B cell (primary cell): ENCODE measurements at places on chromosomes 4 and X. TPM values are rescaled to one million over a fixed set of nuclear protein-coding genes. Genes with fewer than 3 reads are reported as not detected.

CT45A5 gene
- not detected in 2 replicates for total RNA-seq

PAGE2 gene
- 1.7 TPM in 1 of 2 replicates, not detected in the other for total RNA-seq

STAP1 gene
- total RNA-seq = 62.3 and 63.0 TPM in 2 replicates

KLB gene
- total RNA-seq = 0.10 TPM in 1 of 2 replicates, not detected in the other

ZAR1 gene
- total RNA-seq = not detected in 2 replicates
